Adrenal gland (tissue), 19 donors: ENCODE measurements at places on chromosomes 7 and 10. TPM values are rescaled to one million over a fixed set of nuclear protein-coding genes. Genes with fewer than 3 reads are reported as not detected.

- no peak overlapping the region for H3K27ac ChIP-seq
- no peak overlapping the region for H3K4me3 ChIP-seq
- no peaks in the 10 kb centered on the region for H3K27me3 ChIP-seq
- no peak for DNase-seq
- no peaks in the 10 kb centered on the region for H3K36me3 ChIP-seq
- no peaks in the 10 kb centered on the region for H3K4me1 ChIP-seq
Observed at GRCh38 chr7:15607529-15608210, 45.9 kb upstream of the AGMO start.

- no peak overlapping the region for H3K4me3 ChIP-seq
- DNase-seq, result no peak
- no peaks in the 10 kb centered on the region for H3K36me3 ChIP-seq
- H3K27ac ChIP-seq, result no peak overlapping the region
Observed at GRCh38 chr10:123380491-123381085, 226.4 kb downstream of the BUB3 start.

DNA sequence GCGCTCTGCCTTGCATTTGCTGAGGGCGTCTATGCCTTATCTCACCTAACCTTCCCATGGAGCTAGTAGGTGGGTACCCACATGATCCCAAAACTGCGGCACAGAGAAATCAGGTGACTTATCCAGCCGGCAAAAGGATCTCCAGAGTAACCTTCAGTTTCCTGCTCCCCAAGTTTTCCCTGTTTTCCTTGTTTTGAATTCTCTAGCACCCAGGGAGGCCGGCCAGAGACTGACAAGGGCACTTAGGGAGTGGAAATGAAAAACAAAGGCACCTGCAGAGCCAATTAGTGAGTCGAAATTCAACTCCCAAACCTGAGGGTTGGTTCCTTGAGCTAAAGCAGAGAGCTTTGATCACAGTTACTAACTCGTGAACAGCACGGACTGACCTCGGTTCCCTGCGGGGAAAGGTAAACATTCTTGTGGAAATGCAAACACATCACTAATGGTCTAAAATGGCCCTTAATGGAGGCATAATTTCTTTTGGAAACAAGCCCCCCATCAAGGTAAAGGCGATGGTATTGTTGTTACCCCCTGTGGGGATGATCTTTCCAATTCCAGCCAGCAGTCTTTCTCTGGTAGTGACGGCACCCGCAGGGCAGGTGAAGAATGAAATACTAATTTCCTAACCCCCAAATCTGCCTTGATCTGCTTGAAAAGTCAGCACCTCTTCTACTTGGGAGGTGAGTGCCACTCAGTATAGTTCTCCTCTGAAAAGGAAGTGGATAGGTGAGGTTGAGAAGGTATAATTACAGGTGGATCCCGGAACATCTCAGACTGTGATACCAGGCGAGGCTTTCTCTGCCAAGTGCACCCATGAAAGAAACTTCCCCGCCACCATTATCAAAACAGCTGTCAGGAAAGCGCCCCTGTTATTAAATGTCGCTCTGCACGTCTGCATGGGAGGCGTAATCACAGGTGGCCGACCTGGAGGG, 365.6 kb upstream of the AUTS2 start:
- H3K36me3 ChIP-seq, result no peaks in the 10 kb centered on the region
- no peak for DNase-seq
- H3K27me3 ChIP-seq, result no peaks in the 10 kb centered on the region

GRCh38 chr7:114070246-114070645, 151.4 kb upstream of the PPP1R3A start:
- no peak overlapping the region for H3K27ac ChIP-seq
- no peak for DNase-seq
- no peaks in the 10 kb centered on the region for H3K36me3 ChIP-seq
- H3K4me1 ChIP-seq, result no peaks in the 10 kb centered on the region

- no peak overlapping the region for H3K4me3 ChIP-seq
- H3K36me3 ChIP-seq, result peaks cover 8% of the 10 kb centered on the region
- peaks cover 19% of the 10 kb centered on the region for H3K4me1 ChIP-seq
- H3K27ac ChIP-seq, result no peak overlapping the region
- no peaks in the 10 kb centered on the region for H3K27me3 ChIP-seq
Observed at GRCh38 chr10:24469993-24470392, 253.7 kb downstream of the ARHGAP21 start.

DNA sequence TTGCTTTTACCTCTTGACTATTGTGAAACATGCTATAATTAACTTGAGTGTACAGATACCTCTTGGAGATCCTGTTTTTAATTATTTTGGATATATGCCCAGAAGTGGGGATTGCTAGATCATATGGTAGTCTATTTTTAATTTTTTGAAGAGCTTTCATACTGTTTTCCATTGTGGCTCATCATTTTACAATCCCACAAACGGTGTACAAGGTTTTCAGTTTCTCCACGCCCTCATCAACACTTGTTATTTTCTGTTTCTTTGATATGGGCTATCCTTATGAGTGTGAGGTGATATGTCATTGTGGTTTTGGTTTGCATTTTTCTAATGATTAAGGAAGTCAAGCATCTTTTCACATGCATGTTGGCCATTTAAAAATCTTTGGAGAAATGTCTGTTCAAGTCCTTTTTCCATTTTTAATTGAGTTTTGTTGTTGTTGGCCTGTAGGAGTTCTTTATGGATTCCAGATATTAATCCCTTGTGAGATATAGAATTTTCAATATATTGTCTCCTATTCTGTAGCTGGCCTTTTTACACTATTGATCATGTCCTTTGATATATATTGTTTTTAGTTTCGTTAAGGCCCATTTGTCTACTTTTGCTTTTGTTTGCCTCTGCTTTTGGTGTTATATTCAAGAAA, 7.5 kb downstream of the AGK start:
- DNase-seq, result no peak
- no peaks in the 10 kb centered on the region for H3K4me1 ChIP-seq
- H3K27me3 ChIP-seq, result no peaks in the 10 kb centered on the region
- H3K4me3 ChIP-seq, result no peak overlapping the region
- H3K27ac ChIP-seq, result no peak overlapping the region
- H3K36me3 ChIP-seq, result no peaks in the 10 kb centered on the region

DNA sequence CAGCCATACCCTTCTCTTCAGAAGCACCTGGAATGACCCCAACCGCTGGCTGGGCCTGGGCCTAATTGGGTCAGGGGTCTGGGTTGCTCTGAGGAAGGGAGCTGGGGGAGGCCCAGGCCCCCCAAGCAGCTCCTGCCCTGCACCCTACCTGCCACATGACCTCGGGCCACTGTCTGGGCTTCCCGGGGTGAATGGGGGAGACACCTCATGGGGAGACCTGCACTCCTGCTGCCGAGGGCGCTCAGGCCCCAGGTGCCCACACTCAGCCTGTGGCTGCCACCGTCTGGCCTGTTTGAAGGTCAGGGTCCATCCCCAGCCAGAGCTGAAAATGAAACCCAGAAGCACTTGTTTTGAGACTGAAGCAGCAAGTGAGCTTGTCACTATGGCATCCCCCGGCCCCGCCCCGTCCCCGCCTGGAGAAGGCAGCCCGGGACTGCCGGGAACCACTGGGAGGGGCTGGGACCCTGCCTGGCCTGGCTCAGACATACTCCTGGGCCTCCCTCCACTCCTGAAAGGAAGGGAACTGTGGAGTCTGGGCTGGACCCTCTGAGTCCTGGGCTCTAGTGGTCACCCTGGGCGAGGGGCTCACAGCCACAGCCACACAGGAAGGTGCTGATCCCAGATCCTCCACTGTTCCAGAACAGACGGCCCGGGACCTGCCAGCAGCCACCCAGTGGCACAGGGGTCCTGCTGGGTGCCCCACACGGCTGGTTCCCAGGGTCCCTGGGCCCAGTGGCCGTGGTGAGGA, 7.4 kb upstream of the MICALL2 start:
- no peak overlapping the region for H3K4me3 ChIP-seq
- peak; percentile 94 for DNase-seq

GRCh38 chr7:17298840-17299482, 509 bp downstream of the AHR start:
- peak overlapping the region; percentile 99 for H3K4me3 ChIP-seq
- no peaks in the 10 kb centered on the region for H3K27me3 ChIP-seq
- peak; percentile 52 for DNase-seq

DMBT1 gene
- 0.07 TPM for polyA plus RNA-seq

DNA sequence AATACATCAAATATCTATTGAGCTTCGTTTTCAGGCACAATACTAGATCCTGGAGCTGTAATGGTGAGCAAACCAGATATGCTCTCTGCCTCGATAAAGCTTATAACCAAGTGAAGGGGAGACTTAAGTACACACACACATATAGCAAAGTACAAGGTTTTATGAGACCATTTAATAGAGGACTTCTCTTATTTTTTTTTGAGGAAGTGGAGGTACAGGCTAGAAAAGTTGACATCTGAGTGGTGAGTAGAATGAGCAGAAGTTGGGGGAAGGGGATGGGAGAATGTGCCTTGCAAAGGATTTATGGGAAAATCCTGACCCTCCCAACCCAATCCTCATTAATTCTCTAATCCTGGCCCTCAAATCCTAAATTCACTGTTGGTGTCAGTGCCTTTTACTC, 7.7 kb downstream of the CCDC136 start:
- H3K4me1 ChIP-seq, result no peaks in the 10 kb centered on the region
- DNase-seq, result no peak
- no peaks in the 10 kb centered on the region for H3K27me3 ChIP-seq
- H3K4me3 ChIP-seq, result no peak overlapping the region
- no peak overlapping the region for H3K27ac ChIP-seq
